ENCODE measurements at places on chromosomes 3 and 15.

GRCh38 chr3:189365609-189366564, 194.1 kb downstream of the TPRG1 start:
- DNase-seq = no peak

- no peak for DNase-seq
Observed at GRCh38 chr3:183579967-183580900, 24.7 kb upstream of the KLHL6 start.

GRCh38 chr3:166743481-166744134, 636.5 kb downstream of the ZBBX start:
- DNase-seq = no peak

GRCh38 chr15:60620708-60621107, 141.8 kb upstream of the ICE2 start:
- no peak for DNase-seq

- no peak for DNase-seq
Observed at GRCh38 chr15:44068347-44068746, 126.7 kb downstream of the FRMD5 start.

- no peak for DNase-seq
Observed at GRCh38 chr15:39969002-39969394, 35.1 kb downstream of the EIF2AK4 start.

DNA sequence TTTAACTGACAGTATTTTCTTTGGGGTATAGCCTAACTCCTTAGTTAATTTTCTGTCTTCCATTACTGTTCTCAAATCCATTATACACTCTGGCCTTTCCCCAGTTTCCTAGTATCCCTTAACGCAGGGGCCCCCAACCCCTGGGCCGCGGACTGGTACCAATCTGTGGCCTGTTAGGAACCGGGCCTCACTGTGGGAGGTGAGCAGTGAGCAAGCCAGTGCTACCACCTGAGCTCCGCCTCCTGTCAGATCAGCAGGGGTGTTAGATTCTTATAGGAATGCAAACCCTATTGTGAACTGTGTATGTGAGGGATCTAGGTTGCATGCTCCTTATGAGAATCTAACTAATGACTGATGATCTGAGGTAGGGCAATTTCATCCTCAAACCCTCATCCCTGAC, 75.1 kb downstream of the DOCK3 start:
- no peak for DNase-seq

DNA sequence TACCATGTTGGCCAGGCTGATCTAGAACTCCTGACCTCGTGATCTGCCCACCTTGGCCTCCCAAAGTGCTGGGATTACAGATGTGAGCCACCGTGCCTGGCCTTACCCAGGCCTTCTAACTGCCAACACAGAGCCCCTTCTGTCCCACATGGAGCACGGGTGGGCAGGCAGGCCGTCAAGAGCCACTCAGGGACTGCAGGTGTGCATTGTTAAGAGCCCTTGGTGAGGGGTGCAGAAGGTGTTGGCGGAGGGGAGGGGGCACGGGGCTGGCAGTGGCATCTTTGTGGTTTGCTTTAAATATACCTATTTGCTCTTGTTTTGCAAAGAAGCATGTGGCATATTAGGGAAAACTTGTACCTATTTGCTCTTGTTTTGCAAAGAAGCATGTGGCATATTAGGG, 37.3 kb downstream of the SMAD6 start:
- DNase-seq = no peak

All from foreskin melanocyte (primary cell).